ENCODE measurements at places on chromosomes 4 and X.

DNA sequence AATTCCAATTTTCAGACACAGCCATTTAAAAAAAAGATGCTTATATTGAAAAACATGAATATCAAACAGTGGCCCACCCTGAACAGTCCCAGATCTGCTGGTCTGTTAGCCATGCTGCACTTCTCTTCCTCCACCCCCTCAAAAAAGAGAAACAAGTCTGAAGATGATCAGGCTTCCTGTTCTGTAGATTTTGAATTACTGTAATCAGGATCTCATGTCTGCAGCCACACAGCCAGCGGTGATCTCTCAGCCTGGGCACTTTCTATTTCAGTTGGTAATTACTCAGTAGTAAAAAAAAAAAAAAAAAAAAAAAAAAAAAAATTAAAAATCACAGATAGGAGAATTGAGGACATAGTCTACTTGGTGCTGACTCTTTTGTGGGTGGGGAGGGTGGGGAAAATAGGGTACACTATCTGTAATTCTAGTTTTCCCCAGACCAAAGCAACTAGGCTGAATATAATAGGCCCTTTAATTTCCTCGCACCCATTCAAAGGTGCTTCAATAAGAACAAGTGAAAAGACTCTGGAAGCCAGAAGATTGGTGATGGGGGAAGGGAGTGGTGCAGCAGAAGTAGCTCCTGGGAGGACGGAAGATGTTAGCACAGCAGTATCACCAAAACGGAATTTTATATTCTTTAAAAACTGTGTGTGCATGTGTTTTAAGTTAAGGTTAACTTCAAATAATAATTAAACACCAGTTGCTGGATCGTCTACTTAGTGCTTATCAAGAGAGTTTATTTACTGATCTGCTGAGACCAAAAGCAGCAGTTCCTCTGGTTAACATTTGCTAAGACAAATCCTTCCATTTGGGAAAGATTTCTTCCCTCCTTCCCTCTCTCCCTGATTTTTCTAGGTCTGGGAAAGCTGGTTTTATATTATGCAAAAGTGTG is 47.0 kb downstream of the SPRY1 start:
- no peak for DNase-seq

- DNase-seq, result no peak
Observed at GRCh38 chrX:44400588-44400987, 57.1 kb upstream of the EFHC2 start.

- no peak for DNase-seq
Observed at GRCh38 chr4:174521800-174522182, 497 bp downstream of the HPGD start.

- DNase-seq, result no peak
Observed at GRCh38 chrX:39140581-39140980, 339.3 kb downstream of the MID1IP1 start.

- no peak for DNase-seq
Observed at GRCh38 chrX:138723301-138723700, 11.8 kb upstream of the FGF13 start.

- DNase-seq, result no peak
Observed at GRCh38 chr4:19438233-19438632, 813.5 kb upstream of the SLIT2 start.

DNA sequence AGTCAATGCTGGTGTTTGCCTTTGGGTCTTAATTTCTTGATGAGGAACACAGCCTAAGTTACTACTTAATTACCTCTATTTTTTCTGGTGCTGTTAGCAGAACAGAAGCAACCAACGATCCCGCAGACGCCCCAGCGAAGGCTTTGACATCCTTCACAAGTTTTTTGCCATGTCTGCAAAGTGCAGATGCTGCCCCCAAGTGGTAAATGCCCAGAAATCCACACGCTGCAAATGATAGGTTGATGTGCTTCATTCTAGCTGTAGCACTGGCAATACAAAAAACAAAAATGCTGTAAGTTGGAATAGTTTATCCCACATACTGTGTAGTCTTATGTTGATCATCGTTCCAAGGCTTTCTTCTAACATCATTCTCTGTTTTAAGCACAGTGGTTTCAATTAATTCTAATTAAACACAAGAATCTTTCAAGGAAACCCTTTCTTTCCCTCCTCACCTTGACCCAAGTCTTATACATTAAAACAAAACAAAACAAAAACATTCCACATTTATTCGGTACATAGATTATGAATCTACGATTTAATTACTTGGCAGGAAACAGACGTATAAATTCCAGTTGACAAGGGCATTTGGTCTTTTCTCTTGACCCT is 1.2 kb downstream of the PNPLA4 start:
- peak; percentile 25 for DNase-seq

DNA sequence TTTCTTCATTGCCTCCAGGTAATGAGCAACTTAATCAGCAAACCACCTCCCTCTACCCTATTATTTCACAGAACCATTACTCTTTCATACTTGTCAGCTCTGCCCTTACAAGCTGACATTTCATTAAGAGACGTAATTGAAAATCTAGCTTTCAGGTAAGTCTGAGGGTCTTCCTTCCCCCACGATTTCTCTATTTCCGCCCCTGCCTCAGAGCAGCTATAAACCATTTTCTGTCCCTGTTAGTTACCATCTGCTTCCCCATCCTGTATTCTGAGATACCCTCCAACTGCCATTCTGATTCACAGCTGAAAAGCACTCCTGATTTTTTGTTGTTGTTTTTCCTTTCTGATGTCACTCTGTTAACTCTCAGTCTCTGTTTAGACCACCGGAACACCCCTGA is 37.1 kb downstream of the SH3RF1 start:
- DNase-seq, result no peak

GRCh38 chrX:74515356-74515755 is 94.1 kb downstream of the SLC16A2 start:
- DNase-seq, result no peak

DNA sequence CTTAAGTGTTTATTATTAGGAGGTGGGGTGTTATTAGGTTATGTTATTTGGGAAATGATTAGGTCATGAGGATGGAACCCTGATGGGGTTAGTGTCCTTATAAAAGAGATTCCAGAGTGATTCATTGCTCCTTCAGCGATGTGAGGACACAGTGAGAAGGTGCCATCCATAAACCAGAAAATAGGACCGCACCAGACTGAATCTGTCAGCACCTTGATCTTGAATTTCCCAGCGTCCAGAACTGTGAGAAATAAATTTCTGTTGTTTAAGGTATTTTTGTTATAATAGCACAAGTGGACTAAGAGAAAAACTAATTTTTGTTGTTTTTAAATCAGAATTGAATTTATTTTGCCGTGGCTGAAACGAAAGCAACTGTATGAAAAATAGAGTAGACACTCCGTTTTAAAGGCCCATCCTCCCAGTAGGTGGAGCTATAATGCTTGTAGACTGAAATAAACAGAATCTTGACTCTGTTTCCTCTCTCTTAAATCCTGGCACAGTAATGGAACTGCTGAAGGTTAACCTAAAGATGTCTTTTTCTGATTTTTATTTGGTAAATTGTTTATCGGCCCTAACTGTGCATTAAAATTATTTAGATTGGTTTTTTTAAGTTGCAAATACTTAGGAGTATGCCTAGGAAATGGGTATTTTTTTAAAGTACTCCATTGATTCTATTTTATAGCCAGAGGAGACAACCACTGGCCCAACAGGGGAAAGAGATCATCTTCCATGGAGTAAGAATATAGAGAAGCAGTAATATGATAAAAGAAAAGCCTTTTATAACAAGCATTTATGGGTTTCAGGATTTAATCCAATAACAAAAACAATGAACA is 133.2 kb upstream of the ADAMTS3 start:
- DNase-seq, result peak; percentile 1

GRCh38 chrX:14355556-14355955 is 173.8 kb upstream of the GLRA2 start:
- no peak for DNase-seq

- DNase-seq, result no peak
Observed at GRCh38 chr4:138039010-138039409, 203.1 kb downstream of the SLC7A11 start.

DNA sequence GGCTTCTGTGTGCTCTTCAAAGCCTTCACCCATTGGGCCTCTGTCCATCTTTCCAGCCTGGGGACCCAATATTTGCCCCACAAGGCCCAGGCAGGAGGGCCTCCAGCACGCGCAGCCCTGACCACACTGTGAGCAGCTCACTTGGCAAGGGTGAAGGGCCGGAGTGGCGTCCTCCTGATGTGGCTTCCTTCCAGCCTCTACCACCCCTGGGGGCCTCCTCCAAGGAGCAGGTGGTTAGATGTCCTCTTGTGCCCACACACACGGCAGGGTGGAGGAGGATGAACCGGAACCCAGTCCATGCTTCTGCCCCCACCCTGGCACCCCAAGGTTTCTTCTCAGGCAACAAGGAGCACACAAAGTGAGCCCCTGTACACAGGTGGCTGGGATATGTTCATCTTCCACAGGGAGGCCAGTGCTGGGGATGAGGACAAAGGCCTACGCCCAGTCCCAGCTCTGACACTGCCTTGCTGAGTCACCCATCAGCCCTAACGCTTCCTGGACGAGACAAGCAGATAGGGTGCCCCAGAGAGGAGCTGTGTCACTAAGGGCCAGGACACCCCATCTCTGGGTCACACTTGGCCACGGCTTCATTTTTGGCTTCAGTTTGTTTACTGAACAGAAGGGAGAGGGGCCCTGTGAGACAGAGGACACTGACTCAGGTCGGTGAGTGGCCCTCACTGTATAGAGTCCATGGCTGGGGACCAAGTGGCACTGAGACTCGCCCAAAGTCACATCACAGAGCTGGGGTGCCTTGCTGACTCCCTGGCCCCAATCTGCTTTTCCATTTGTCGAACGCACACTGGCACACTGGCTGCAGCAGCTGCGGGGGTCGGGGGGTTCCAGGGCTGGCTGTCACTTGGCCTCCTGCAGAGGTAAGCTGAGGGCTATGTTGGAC is 1.9 kb downstream of the UBL4A start:
- DNase-seq, result no peak

DNA sequence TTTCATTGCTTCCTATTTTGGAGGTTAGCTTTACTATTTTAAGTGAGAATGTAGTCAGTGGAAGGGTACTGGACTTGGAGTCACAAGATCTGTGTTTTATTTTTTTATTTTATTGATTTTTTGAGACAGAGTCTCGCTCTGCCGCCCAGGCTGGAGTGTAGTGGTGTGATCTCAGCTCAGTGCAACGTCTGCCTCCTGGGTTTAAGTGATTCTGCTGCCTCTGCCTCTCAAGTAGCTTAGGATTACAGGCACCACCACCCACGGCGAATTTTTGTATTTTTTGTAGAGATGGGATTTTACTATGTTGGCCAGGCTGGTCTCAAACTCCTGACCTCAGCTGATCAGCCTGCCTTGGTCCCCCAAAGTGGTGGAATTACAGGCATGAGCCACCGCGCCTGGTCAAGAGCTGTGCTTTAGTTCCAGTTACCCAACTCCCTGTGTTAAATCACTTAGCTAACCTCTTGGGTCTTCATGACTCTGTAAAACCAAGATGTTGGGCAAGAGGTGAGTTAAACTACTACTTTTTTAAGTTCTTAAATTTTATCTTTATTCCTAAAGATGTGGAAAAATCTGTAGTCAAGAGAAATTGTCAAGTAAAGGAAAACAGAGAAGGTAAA is 11.2 kb downstream of the USP9X start:
- no peak for DNase-seq

GRCh38 chr4:66169341-66169740 is 499.1 kb upstream of the EPHA5 start:
- no peak for DNase-seq

GRCh38 chrX:153973127-153974002 is 811 bp downstream of the TMEM187 start:
- DNase-seq, result no peak

GRCh38 chr4:45294464-45294863 is 568.1 kb upstream of the GNPDA2 start:
- no peak for DNase-seq

- no peak for DNase-seq
Observed at GRCh38 chrX:13452283-13452682, 117.1 kb upstream of the EGFL6 start.

GRCh38 chr4:85153221-85153620 is 186.7 kb upstream of the WDFY3 start:
- no peak for DNase-seq

DNA sequence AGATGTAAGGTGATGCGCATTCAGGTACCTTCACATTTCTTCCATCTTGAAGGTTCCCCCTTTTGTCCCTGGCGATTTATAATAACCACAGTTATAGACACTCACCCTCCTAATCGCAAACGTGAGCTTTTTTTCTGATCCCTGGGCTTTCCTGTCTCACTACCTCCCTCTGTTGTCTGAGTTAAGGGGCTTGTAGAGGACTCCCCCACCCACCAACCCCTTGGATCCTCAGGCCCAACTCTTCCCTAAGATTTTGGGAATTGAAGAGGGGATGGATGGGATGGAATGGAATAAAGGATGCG is 1.4 kb downstream of the CNKSR2 start:
- DNase-seq, result no peak

GRCh38 chrX:103276581-103277002 is at the start of gene TCEAL5:
Gene TCEAL5 (minus strand): TSS chrX:103276750. CDS start chrX:103274563, 2,187 bp downstream.
- no peak for DNase-seq

DNA sequence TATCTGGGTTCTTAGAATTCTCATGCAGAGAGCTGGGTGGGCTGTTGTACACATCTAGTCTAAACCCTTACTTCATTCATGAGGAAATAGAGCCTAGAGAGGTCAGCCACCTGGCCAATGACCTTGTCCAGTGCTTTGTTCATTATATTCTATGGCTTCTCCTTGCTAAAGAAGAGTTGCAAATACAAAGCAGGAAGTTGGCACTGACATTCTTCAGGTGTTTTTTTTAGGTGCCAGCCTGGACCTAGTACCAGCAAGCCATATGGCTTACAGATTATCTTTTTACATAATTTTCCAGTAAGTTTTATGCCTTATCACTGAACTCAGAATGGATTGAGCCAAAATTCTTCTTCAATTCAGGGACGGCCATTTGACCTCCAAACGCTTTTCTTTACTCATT is 54.7 kb upstream of the PGM2 start:
- DNase-seq, result no peak

- DNase-seq, result no peak
Observed at GRCh38 chr4:187193141-187193540, 469.5 kb upstream of the FAT1 start.

GRCh38 chr4:154928640-154929257 is 147.7 kb downstream of the RBM46 start:
- DNase-seq, result no peak

GRCh38 chrX:75883446-75883845 is 98.4 kb upstream of the MAGEE2 start:
- no peak for DNase-seq

GRCh38 chr4:181830404-181831035 is 412.7 kb upstream of the TENM3 start:
- DNase-seq, result no peak

- DNase-seq, result no peak
Observed at GRCh38 chr4:53459548-53459947, 82.1 kb downstream of the FIP1L1 start.

DNA sequence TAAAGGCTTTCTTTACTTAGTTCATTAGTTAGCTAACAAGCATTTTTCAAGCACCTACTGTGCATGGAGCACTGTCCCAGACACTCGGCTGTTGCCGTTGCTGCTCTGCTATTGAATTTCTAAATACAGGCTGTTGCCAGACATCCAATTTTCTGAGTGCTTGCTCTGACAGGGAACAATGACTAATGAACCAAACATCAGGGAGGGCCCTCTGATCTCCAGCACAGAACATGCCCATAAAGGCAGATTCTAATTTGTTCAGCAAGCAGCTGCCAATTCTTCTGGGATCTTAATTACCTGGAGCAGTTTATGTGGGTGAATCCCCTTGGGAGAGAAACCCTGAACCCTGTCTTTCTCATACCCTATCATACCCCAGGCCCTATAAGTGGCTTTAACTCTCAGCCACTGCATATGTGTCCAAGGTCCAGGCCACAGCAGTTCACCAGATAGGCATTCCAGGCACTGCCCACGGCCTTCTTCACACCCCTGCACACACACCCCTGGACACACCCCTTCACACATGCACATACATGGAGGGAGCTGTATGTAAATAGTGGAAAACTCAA is 27.9 kb downstream of the TSC22D3 start:
- DNase-seq, result no peak

- no peak for DNase-seq
Observed at GRCh38 chrX:134548257-134549201, 88.6 kb downstream of the HPRT1 start.

All from T-helper 1 cell (primary cell).